ENCODE measurements at places on chromosomes 13 and 19.

DNA sequence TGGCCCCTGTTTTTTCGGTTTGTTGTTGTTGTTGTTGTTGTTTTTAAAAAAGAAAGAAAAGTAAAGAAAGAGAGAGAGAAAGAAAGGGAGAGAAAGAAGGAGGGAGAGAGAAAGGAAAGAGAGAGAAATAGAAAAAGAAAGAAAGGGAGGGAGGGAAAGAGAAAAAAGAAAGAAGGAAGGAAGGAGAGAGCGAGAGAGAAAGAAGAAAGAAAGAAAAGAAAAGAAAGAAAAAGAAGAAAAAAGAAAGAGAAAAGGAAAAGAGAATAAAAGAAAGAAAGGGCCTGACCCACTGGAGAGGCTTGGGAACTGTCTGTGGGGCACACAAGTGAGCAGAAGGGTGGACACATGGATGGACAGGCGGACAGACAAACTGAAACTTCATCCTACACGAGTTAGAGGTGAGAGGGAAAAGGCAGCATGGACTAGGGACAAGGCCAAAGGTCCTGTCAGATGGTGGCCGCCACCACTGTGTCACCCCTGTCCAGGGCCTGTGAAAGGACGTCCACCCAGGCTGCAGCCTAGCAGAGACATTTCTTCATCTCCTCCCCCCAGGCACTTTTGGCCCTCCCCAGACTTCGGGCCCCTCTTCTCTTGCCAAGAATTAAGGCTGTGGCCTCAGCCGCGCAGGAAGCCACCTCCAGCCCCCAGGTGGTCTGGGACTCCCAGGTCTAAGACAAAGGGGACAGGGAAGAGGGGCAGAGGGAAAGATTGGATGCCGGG lies 9.1 kb upstream of the BCAM start:
- no peak for DNase-seq

GRCh38 chr13:20254076-20254475 lies 22.0 kb upstream of the GJB6 start:
- no peak for DNase-seq

- no peak for DNase-seq
These were observed 549.0 kb downstream of the GPC6 start for GRCh38 chr13:93775507-93776108.

GRCh38 chr19:5695649-5696195 lies 5.6 kb downstream of the RPL36 start:
- DNase-seq: no peak

GRCh38 chr13:42495751-42496150 lies 78.2 kb upstream of the TNFSF11 start:
- DNase-seq: no peak

- no peak for DNase-seq
These were observed 69.4 kb downstream of the CYSLTR2 start for GRCh38 chr13:48723168-48723567.

DNA sequence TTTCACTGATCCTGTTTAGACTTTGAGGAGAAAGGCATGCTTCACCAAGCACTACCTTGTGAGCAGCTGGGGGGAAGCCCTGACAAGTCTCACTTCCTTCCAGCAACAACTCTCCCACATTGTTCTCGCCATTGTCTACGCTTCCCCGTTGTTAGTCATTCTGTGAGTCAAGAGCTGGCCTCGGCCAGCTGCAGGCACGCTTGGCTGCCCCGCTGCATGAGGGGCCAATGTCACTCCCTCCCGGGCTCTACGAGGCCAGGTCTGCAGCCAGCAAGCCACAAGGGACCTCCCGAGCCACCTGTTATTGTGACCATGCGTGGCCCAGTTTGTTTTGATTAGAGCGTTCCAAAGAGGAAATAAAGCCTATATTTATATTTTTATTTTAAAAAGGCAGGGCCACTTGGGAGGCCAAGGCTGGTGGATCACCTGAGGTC lies 220.9 kb downstream of the FOXO1 start:
- DNase-seq: peak; percentile 89

- DNase-seq: peak; percentile 72
These were observed at the start of gene PPM1N for GRCh38 chr19:45498411-45499195. TSS of gene PPM1N (plus strand) at chr19:45498443. CDS start at chr19:45498473, 30 bp downstream.

- no peak for DNase-seq
These were observed 245.9 kb downstream of the ITGBL1 start for GRCh38 chr13:101698400-101698799.

DNA sequence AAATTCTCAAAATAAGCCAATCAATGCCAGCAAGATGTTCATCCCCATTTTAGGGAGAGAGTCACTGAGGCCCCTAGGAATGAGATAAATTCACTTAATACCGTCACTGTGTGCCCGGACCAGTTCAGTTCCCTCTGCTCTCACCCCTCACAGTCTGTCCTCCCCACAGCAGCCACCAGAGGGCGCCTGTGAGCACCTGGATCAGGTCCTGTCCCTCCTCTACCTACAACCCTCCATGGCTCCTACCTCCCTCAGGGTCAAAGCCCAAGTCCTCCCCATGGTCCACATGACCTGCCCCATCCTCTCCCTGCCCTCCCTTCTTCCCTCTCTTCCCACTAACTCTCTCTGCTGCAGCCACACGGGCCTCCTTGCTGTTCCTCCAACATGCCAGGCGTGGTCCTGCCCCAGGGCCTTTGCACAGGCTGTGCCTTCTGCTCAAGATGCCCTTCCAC lies 42.0 kb upstream of the NFIC start:
- DNase-seq: peak; percentile 66

- DNase-seq: no peak
These were observed 3.0 kb downstream of the LATS2 start for GRCh38 chr13:21058361-21058760.

- DNase-seq: no peak
These were observed 1.4 kb upstream of the TMPRSS9 start for GRCh38 chr19:2358548-2359173.

- peak; percentile 30 for DNase-seq
These were observed 4.6 kb upstream of the FFAR3 start for GRCh38 chr19:35353635-35354034.

DNA sequence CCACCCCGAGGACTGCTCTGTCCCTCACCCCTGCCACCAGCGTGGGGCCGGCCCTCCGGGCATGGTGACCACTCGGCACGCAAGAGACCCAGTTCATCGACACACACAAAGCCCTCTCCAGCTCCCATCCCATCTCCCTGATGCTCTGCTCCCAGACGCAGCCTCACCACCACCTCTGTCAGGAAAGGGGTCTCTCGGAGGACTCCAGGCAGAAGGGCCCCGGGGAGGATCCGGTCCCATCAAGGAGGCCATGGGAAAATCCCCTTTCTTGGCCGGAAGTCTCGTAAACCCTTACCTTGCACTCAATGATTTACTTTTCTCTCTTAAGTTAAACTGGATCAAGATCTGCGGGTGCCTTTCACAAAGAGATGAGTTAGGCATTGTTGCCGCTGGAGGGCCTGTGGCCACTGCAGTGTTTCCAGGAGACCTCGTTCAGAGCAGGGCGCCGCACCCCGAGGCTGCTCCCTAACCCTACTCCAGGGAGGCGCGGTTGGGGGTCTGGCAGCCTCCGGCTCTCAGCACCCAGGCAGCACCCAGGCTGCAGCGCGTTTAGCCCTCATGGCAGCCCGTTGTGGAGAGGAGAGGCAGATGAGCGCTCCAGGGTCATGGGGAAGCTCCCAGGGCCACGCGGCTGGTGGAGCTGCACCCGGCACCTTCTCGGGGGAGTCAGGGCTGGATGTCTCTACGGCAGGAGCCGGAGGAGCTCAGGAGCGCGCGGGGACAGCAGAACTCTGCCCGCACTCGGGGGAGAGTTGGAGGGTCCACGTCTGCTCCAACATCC lies 31.0 kb downstream of the C2CD4C start:
- DNase-seq: no peak

GRCh38 chr19:31840371-31840770 lies 491.1 kb upstream of the TSHZ3 start:
- DNase-seq: no peak

DNA sequence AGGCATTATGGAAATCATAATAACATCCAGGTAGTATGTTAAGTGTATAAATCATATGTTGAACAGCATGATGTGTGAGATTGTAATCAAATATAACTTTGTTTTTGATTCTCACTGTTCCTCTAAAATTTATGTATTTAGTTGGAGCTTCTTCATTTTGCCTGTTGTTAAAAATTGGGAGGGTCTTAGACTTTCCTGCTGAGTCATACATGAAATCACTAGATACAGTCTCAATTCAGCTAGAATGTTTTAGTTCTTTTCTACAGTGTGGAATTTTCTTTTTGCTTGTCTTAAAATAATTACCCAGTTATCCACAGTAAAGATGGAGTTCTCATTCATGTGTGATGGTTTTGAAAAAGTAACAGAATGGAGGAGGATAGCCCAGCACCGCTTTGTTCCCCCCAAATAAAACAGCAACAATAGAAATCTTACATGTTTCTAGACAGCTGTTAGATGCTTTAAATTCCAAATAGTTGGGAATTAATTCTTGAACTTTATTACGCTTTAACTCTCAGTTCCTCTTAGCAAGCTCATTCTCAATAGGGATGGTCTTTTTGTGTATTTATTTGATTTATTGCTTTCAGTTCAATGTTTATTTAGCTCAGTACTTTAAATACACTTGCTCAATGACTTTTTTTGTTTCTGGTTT lies 109.5 kb downstream of the PDS5B start:
- DNase-seq: no peak

- DNase-seq: no peak
These were observed 30.0 kb downstream of the FLT1 start for GRCh38 chr13:28464861-28465460.

DNA sequence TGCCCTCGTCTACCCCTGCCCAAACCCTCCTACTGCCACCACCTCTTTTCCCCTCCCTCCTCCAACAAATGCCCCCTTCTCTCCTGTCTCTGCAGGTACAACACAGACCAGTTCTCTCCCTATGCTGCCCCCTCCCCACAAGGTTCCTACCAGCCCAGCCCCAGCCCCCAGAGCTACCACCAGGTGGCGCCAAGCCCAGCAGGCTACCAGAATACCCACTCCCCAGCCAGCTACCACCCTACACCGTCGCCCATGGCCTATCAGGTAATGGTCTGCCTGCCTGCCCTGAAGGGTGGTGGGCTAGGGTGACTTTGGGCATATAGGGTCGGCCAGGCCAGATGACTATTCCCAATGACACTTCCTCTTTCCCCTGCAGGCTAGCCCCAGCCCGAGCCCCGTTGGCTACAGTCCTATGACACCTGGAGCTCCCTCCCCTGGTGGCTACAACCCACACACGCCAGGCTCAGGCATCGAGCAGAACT lies 6.5 kb upstream of the TIMM50 start:
- peak; percentile 70 for DNase-seq

DNA sequence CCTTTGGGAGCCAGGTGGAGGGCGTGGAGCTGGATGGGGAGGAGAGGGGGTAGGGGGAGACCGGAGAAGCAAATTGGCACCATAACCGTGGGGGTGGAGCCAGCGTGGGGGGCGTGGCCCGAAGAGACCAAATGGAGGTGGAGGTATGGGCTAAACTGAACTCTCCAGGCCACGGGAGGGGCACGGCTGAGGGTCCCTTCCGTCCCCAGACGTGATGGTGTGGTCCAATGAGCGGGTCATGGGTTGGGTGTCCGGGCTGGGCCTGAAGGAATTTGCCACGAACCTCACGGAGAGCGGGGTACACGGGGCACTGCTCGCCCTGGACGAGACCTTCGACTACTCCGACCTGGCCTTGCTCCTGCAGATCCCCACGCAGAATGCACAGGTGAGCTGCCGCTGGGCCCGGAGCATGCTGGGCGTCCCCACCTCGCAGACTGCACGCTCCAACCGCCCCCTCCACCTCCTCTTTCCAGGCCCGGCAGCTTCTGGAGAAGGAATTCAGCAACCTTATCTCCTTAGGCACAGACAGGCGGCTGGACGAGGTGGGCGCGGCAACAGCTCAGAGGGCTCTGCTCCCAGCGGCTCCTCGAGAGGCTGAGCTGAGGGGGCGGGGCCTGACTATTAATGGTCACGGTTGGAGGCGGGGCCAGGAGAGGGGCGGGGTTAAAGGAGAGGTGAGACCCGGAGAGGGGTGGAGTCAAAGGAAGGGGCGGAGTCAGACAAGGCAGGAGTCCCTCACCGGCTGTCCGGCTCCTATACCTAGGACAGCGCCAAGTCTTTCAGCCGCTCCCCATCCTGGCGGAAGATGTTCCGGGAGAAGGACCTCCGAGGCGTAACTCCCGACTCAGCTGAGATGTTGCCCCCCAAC lies 6.2 kb downstream of the HRC start:
- peak; percentile 86 for DNase-seq

- no peak for DNase-seq
These were observed 67.2 kb downstream of the ALOX5AP start for GRCh38 chr13:30802501-30802900.

DNA sequence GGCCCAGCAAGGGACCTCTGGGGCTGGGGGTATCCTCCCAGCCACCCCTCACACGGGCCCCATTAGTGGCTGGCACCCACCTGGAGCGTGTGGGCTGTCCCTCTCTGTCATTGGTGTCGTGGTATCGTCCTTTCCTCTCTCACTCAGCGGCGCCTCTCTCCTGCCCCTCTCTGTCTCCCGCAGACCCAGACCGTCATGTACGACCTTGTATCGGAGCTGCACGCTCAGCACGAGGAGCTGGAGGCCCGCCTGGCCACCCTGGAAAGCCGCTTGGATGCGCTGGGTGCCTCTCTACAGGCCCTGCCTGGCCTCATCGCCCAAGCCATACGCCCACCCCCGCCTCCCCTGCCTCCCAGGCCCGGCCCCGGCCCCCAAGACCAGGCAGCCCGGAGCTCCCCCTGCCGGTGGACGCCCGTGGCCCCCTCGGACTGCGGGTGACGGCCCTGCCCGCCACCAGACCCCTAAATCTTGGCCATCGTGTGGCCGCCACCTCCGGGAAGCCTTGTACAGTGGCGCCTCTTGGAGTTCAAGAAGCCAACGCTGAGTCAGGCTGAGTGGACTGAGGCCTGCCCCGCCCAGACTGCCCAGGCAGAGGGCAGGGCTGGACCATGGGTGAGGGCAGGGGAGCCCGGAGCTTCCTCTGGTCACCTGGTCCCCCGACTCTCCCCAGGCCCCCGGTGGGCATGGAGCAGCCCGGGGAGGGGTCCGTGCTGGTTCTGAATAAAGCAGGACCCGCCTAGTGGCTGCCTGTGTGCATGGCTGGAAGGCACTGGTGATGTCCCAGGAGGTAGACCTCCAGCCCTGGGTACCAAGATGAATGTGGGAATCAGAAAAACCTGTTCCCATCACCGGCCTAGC lies 9.8 kb upstream of the ARRDC2 start:
- DNase-seq: no peak

- DNase-seq: no peak
These were observed 7.4 kb upstream of the SLITRK6 start for GRCh38 chr13:85806553-85807175.

GRCh38 chr19:32869966-32870573 lies 503 bp upstream of the SLC7A9 start:
- DNase-seq: no peak

DNA sequence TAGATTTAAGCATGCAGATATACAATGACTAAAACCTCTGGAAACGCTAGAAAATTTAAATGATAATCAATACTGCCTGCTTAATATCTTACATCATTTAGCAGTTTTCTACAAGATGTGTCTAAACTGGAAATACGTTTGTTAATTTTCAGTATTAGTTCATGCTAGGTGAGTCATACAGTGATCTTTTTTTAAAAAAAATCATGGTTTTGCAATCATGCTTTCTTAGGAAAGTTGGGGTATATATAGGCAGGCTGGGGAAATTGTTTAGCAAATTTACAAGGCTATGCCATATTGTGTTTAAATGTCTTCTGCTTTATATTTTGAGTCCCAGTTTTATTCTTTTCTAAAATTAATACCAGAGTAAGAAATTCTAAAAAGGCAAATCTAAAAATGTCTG lies 245.4 kb upstream of the SPRY2 start:
- DNase-seq: no peak

Measured in CD4-positive, alpha-beta T cell treated with Interleukin-1 beta for 1 hour (primary cell).